ENCODE measurements at places on chromosomes 2 and 18.

GRCh38 chr2:128329607-128330006 is 10.9 kb upstream of the HS6ST1 start:
- peak; percentile 5 for DNase-seq

GRCh38 chr2:20567159-20567925 is 83.6 kb downstream of the HS1BP3 start:
- DNase-seq = peak; percentile 88

DNA sequence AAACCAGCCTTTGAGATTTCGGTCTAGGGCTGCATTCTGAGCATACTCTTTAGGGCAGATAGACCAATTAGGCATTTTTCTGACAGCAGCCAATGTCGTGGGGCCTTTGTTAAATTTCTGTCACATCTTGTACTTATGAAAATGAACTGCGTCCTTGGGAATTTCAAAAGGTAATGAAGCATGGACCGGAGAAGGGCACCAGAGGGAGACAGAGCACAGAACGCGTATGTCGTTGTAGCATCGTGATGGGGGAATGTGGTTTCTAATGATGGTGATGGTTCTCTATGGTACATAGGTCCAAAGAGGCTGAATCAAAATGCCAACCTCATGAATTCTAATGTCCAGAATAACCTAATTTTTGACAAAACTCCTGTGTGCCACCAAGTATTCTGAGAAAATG is 483.9 kb upstream of the CRIM1 start:
- DNase-seq = peak; percentile 53

DNA sequence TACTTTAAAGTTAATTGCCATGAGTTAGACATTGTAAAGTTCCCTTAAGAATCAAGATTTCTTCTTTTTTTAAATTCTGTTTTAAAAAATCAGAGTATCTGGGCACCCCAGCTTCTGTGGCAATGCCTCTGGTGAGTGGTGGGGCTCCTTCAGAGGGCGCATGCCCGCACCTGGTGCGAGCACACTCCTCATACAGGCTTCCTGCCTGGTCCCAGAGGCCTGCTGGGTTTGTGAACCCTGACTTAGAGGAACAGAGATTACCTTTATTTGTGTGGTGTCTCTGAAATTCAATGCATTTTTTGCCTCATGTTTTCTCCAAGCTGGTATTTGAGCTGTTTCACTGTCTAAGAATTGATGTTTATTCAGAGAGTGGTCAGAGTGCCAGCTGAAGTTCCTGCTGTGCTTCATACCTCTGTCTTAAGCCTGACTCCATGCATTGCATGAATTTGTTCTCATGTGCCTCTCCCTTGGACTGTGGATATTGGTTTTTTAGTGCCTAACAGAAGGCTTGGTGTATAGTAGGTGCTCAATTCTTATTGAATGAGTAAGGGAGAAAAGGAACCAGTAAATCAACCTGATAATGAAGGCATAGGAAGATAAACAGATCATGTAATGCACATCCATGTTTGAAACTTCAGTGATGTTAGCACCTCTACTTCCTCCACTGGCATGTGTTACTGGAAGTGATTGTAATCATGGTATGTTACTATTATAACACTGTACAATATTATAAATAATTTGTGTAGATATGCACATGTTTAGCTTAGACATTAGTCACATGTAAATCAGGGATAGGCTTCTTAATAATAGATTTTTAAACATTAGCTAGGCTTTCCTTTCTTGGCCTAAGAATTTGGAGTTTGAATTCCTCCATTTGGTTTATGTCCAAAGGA is 29.0 kb downstream of the PHLPP1 start:
- no peak for DNase-seq
